ENCODE measurements at places on chromosomes 16 and 17.
A peak's percentile ranks its signal among the peaks of the same experiment; 100 is the strongest.

- no peak for DNase-seq
Measured at GRCh38 chr17:62870030-62870541, 62.0 kb upstream of the MARCHF10 start.

- DNase-seq = no peak
Measured at GRCh38 chr17:43171586-43172487, 823 bp downstream of the NBR1 start.

DNA sequence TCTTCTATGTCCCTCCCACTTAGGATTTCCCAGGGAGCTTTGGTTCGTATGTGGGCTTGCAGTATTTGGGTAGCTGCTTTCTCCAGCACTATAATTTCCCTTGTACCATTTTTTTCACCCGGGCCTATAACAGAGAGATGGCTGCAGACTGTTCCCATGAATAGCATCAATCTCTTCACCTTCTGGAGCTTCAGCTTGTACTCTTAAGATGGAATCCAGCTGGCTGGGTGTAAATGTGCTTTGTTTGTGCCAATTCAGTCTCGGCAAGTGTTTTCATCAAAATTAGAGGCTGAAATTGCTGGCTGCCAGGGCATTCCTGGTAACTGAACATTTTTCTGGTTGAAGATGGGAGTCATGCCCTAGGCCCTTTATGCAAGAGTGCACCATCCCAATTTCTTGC, 12.2 kb upstream of the CPD start:
- DNase-seq = no peak

DNA sequence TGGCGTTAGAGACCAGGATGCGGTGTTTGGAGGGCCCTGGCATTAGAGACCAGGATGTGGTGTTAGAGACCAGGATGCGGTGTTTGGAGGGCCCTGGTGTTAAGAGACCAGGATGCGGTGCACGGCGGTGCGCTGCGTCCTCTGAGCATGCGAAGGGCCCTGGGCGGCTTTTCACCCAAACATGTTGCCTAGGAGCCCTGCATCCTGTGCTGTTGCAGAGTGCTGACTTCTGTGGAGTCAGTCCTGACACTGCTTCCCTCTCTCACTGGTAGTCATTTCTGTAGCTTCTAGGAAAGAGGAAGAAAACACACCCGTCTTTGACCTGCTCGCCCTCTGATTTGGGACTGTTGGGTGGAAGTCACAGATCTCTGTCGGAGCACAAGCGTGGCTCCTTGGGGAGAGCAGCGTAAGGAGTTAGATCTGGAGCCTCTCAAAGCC, 141.2 kb downstream of the LAT start:
- DNase-seq = no peak

GRCh38 chr17:79087428-79088143, 13.0 kb downstream of the ENGASE start:
- DNase-seq = peak; percentile 65

Data from activated CD8-positive, alpha-beta memory T cell treated with anti-CD3 and anti-CD28 coated beads for 48 hours (primary cell).